Large intestine (tissue), 12 donors: ENCODE measurements at places on chromosomes 2 and 18.
A peak's percentile ranks its signal among the peaks of the same experiment; 100 is the strongest.

GRCh38 chr18:28065031-28065792 is 111.7 kb downstream of the CDH2 start:
- DNase-seq, result no peak
- no peaks in the 10 kb centered on the region for H3K27me3 ChIP-seq
- no peaks in the 10 kb centered on the region for H3K4me1 ChIP-seq
- H3K4me3 ChIP-seq, result no peak overlapping the region
- H3K27ac ChIP-seq, result no peak overlapping the region
- no peaks in the 10 kb centered on the region for H3K36me3 ChIP-seq

DNA sequence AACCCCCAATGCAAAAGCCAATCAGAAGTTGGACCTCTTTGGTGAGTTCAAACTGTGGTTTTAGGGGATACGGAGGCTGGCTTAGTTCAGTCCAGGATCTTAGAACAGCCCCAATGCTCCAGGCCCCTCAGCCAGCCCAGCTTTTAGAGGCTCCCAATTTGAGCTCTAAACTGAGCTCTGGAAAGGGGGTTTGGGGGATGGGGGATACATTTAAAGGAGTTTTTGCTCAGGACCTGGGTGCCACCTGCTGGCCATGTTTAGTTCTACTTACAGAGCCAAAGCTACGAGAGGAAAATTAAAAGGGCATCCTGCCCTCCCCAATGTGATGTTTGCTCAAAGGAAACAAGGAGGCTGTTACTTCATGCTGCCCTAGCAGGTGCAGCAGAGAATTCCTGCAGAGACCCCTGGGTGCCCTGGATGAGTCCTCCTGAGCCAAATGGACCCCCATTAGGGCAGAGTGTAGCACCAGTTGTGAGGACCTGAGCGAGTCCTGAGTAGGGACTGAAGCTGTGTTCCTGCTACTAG is 15.9 kb upstream of the TMEM214 start:
- no peaks in the 10 kb centered on the region for H3K36me3 ChIP-seq
- H3K27ac ChIP-seq, result no peak overlapping the region
- DNase-seq, result peak; percentile 40
- H3K27me3 ChIP-seq, result no peaks in the 10 kb centered on the region
- H3K4me1 ChIP-seq, result peaks cover 51% of the 10 kb centered on the region

DNA sequence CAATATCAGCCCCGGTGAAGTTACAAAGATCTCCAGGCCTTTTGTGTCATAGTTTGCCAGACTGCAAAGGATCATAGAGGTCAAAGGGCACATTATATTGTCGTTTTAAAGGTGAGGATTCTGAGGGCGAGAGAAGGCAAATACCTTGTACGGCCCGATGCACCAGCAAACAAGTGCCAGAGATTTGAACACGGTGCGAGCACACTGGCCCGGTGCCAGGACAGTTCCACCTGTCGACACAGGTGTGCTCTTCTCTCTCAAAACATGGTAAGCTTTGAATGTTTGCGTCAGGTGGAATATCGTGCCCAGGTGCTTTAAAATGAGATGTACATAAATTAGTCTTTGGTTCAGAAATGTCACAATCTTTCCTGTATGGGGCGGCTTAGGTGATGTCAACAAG is 776.1 kb upstream of the ID2 start:
- no peak for DNase-seq
- H3K27me3 ChIP-seq, result no peaks in the 10 kb centered on the region
- H3K27ac ChIP-seq, result no peak overlapping the region
- peaks cover 4% of the 10 kb centered on the region for H3K4me1 ChIP-seq
- H3K36me3 ChIP-seq, result no peaks in the 10 kb centered on the region

DNA sequence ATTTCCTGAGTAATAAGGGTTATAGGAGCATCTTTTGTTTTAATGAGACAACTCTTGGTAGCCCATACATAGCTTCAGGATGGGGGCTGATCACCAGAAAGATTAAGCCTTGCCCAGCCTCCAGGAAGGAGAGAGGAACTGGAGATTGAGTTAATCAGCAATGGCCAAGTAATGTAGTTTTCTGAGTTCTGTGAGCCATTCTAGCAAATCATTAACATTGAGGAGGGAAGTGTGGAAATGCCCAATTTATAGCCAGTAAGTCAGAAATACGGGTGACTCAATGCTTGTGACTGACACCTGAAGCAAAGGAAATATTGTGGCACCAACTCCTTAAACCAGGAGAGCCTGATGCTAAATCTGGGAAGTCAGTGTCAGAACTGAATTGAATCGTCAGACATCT is 205.1 kb upstream of the SRD5A2 start:
- DNase-seq, result peak; percentile 31
- H3K27ac ChIP-seq, result no peak overlapping the region
- H3K27me3 ChIP-seq, result no peaks in the 10 kb centered on the region
- H3K36me3 ChIP-seq, result no peaks in the 10 kb centered on the region
- H3K4me3 ChIP-seq, result no peak overlapping the region

GRCh38 chr2:174635776-174636404 is 38.3 kb upstream of the WIPF1 start:
- H3K4me3 ChIP-seq, result no peak overlapping the region
- H3K27me3 ChIP-seq, result no peaks in the 10 kb centered on the region
- no peak overlapping the region for H3K27ac ChIP-seq
- DNase-seq, result no peak
- no peaks in the 10 kb centered on the region for H3K36me3 ChIP-seq
- peaks cover 12% of the 10 kb centered on the region for H3K4me1 ChIP-seq

GRCh38 chr2:230010501-230010900 is 58.2 kb downstream of the SLC16A14 start:
- no peak overlapping the region for H3K27ac ChIP-seq
- H3K4me1 ChIP-seq, result no peaks in the 10 kb centered on the region
- no peak for DNase-seq
- H3K27me3 ChIP-seq, result no peaks in the 10 kb centered on the region

DNA sequence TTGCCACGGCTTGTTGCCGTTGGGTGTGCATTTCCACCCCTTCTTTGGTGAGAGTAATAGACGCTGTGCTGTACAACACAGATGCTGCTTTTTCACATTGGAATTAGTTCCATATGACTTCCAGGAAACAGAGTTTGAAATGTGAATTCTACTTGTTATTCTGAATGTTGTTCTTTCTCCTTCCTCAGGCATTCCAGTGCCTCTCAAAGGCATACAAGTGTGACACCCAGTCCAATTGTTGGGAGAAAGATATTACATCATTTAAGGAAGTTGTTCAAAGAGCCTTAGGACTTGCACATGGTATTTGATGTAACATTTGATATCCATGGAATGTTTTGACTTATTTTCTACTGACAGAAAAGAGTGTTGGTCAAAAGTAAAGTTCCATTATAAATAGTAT is 134.4 kb upstream of the LTBP1 start:
- no peaks in the 10 kb centered on the region for H3K27me3 ChIP-seq
- H3K27ac ChIP-seq, result no peak overlapping the region
- H3K4me1 ChIP-seq, result peaks cover 9% of the 10 kb centered on the region
- DNase-seq, result no peak
- no peak overlapping the region for H3K4me3 ChIP-seq

- peak; percentile 58 for DNase-seq
- H3K27ac ChIP-seq, result peak overlapping the region; percentile 30
- no peak overlapping the region for H3K4me3 ChIP-seq
- H3K27me3 ChIP-seq, result no peaks in the 10 kb centered on the region
- H3K36me3 ChIP-seq, result no peaks in the 10 kb centered on the region
Observed at GRCh38 chr2:164826293-164827243, 15.1 kb downstream of the COBLL1 start.

DNA sequence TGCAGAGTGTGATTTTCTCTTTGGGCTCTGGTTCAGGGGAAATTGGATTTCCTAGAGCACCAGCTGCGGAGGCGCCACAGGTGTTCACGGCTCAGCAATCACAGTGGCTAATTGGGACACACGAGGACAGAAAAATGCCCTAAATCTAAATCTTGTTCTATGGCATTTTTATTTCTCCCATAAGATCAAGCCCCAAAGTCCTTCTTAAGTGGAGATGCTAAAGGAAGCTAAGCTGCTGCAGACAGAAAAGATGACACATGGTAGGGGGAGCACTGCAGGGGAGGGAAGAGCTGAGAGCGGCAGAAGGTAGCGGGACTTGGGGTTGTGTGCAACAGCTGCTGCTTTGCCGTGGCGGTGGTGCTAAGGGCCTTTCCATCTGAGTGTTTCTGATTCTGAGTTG is 280.6 kb downstream of the MYT1L start:
- no peaks in the 10 kb centered on the region for H3K36me3 ChIP-seq
- H3K27me3 ChIP-seq, result no peaks in the 10 kb centered on the region
- no peak overlapping the region for H3K27ac ChIP-seq
- DNase-seq, result no peak
- H3K4me3 ChIP-seq, result no peak overlapping the region

- H3K36me3 ChIP-seq, result no peaks in the 10 kb centered on the region
- no peak overlapping the region for H3K4me3 ChIP-seq
- H3K27me3 ChIP-seq, result no peaks in the 10 kb centered on the region
- no peaks in the 10 kb centered on the region for H3K4me1 ChIP-seq
- DNase-seq, result no peak
Observed at GRCh38 chr2:139080244-139080643, 300.1 kb upstream of the NXPH2 start.

GRCh38 chr2:58089081-58089480 is 42.5 kb downstream of the VRK2 start:
- no peak overlapping the region for H3K4me3 ChIP-seq
- H3K27ac ChIP-seq, result no peak overlapping the region
- H3K4me1 ChIP-seq, result no peaks in the 10 kb centered on the region
- no peaks in the 10 kb centered on the region for H3K27me3 ChIP-seq
- peaks cover 14% of the 10 kb centered on the region for H3K36me3 ChIP-seq

- no peak overlapping the region for H3K27ac ChIP-seq
- peaks cover 6% of the 10 kb centered on the region for H3K4me1 ChIP-seq
- no peaks in the 10 kb centered on the region for H3K27me3 ChIP-seq
- DNase-seq, result no peak
- H3K36me3 ChIP-seq, result no peaks in the 10 kb centered on the region
Observed at GRCh38 chr2:138421971-138422335, 79.6 kb upstream of the SPOPL start.

GRCh38 chr2:205744074-205744591 is 61.8 kb downstream of the NRP2 start:
- peak; percentile 49 for DNase-seq
- peaks cover 6% of the 10 kb centered on the region for H3K4me1 ChIP-seq
- H3K27me3 ChIP-seq, result no peaks in the 10 kb centered on the region
- H3K27ac ChIP-seq, result no peak overlapping the region
- H3K4me3 ChIP-seq, result no peak overlapping the region
- peaks cover 12% of the 10 kb centered on the region for H3K36me3 ChIP-seq

DNA sequence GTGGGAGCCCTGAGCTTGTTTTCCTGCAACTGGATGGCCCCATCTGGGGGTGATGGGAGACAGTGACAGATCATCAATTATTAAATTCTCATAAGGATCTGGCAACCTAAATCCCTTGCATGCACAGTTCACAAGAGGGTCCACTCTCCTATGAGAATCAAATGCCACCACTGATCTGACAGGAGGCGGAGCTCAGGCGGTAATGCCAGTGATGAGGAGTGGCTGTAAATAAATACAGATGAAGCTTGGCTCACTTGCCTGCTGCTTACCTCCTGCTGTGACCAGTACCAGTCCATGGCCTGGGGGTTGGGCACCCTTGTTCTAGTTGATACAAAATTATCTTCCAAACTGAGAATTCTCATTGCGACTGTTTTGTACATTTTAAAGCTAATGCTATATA is 258.6 kb downstream of the CTNNA2 start:
- H3K27me3 ChIP-seq, result no peaks in the 10 kb centered on the region
- H3K36me3 ChIP-seq, result no peaks in the 10 kb centered on the region
- no peaks in the 10 kb centered on the region for H3K4me1 ChIP-seq
- no peak overlapping the region for H3K4me3 ChIP-seq
- no peak overlapping the region for H3K27ac ChIP-seq
- DNase-seq, result no peak

GRCh38 chr18:58400331-58400870 is 228.5 kb downstream of the ALPK2 start:
- H3K4me3 ChIP-seq, result no peak overlapping the region
- H3K4me1 ChIP-seq, result peaks cover 19% of the 10 kb centered on the region
- H3K27ac ChIP-seq, result no peak overlapping the region
- no peaks in the 10 kb centered on the region for H3K27me3 ChIP-seq

- DNase-seq, result no peak
- H3K4me3 ChIP-seq, result no peak overlapping the region
- peaks cover 21% of the 10 kb centered on the region for H3K4me1 ChIP-seq
Observed at GRCh38 chr18:50970006-50970405, 2.2 kb downstream of the ELAC1 start.

- no peak overlapping the region for H3K27ac ChIP-seq
- H3K27me3 ChIP-seq, result no peaks in the 10 kb centered on the region
- no peak for DNase-seq
- peaks cover 16% of the 10 kb centered on the region for H3K36me3 ChIP-seq
- H3K4me1 ChIP-seq, result no peaks in the 10 kb centered on the region
Observed at GRCh38 chr2:156553714-156554442, 117.7 kb downstream of the GPD2 start.

DNA sequence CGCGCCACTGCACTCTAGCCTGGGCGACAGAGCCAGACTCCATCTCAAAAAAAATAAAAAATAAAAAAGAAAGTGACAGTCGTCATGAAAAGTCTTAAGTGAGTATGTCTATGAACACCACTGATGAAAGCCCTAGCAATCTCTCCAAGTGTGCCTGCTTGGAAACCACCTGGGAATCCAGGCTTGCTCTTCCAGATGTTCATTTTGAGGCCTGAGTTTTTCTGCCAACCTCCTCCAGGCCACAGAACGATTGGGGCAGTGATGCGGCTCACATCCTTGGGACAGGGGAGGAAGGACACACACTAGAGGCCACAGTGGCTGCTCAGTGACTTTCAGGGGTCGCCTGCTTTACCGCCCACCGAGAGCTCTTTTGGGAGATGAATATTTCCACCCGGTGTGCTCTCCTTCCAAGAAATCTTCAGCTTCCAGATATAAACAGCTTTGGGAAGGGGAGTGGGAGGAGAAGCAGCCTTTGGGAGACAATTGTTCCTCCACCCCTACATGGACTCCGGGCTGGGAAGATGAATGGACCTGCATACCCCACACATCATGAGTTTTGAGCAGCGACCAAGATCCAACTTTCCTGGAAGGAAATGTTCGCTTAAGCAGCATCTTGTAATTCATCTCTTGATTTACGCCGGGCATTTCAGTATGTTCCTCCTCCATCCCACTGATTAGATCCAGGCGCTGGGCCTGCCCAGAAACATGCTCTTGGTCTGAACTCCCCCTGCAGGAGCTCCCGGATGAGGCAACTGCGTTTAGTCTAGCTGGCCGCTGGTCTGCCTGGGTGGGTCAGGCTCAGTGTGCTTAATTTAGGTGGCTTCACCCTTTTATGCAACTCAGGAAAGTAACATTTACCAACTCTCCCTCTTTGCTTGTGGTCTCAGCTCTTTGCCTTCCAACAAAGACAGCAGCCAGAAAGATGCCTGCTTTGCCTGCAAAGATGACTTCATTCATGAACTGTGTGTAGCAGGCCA is 6.2 kb upstream of the ARMC9 start:
- no peak overlapping the region for H3K4me3 ChIP-seq
- peak; percentile 71 for DNase-seq
- H3K4me1 ChIP-seq, result peaks cover 7% of the 10 kb centered on the region
- H3K27ac ChIP-seq, result peak overlapping the region; percentile 73

- H3K36me3 ChIP-seq, result no peaks in the 10 kb centered on the region
- H3K27me3 ChIP-seq, result no peaks in the 10 kb centered on the region
- no peak for DNase-seq
- H3K4me1 ChIP-seq, result peaks cover 14% of the 10 kb centered on the region
Observed at GRCh38 chr2:101740555-101740964, 43.1 kb downstream of the MAP4K4 start.
